T47D (cell line): ENCODE measurements at places on chromosomes 2 and 18.

DNA sequence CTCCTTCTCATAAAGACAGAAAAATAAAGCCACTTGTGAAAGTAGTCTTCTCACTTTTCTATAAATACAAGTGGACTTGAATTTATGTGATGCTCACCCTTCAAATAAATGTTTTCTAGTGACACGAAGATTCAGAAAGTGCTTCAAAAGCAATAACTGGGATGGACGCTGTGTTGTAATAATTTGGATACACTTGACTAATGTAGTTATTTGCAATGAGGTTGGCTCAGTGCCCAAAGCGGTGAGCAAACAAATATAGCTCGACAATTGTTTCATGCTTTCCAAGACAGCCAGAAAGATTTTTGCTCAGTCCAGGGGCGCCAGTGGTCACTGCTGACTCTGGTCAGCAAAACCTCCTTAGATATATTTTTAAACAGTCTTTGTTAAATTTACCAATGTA, 278.6 kb upstream of the KLHL14 start:
- peak; percentile 44 for DNase-seq

GRCh38 chr2:26355038-26355995, 8.7 kb upstream of the ADGRF3 start:
- DNase-seq, result peak; percentile 84

DNA sequence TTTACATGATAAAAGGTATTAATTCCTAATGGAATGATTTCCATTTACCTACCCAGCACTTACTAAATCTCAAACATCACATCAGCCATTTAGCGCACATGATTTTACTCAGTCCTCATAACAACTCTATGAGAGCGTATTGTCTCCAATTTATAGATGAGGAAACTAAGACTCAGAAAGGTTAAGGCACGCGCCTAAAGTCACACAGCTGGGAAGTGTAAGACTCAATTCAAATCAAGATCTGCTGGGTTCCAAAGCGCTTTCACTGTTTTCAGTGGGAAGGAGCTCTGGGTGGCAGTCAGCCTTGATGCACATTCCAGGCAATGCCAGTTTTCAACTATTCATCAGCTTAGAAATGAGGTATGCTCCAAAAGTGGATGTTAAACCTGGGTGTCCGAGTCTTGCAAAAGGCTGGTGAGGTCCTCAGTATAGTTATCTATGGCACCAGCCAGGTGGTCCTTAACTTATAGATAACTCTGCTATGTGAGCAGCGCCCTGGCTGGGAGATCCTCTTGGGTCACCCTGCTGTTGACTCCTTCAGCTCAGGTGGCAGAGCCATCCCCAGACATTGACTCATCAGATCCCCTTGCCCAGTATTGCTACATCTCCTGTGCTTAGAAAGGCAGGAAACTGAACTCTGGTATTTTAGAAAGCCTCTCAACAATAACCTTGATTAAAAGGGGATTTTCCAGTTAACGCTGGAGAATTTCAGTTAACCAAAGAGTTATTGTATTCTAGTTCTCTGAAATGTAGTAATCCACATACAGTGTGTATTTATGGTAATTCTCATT, 47.1 kb downstream of the SLC4A1AP start:
- DNase-seq, result no peak

DNA sequence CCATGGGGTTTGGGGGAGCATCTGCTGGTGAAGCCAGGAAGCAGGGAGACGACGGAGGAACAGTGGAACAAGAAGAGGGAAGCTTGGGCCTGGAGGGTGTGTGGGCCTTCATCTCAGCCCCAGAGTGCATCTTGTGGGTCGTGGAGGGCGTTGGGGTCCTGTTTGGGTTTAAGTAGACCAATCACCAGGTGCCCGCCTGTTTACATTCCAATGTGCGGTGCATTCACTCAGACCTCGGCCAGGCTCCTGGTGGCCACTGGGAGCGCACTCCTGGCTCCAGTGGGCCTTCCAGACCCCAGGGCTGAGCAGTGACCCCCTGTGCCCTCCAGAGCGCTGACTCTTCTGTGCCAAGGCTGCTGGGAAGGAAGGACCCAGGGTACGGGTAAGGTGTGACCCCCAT, 293.7 kb downstream of the NDUFA10 start:
- no peak for DNase-seq

- no peak for DNase-seq
Measured at GRCh38 chr2:220654322-220654721, 917.8 kb downstream of the EPHA4 start.

DNA sequence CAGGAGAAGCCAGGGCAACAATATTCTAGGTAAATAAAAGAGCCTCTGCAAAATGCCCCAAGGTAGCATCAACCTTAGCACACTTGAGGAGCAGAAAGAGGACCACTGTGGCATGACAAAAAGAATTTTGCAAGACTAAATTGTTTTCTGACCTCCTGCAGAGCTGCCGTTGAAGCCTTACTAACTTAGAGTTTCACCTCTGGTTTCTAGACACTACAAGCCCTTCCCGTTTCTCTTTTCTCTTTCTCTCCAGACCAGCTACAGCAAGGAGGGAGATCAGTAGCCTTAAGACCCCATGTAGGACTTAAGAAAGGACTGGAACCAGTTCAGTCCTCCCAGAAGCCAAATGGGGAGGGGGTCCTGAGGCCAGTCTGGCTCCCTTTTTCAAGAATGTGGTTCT, 73.3 kb upstream of the SP3 start:
- no peak for DNase-seq

DNA sequence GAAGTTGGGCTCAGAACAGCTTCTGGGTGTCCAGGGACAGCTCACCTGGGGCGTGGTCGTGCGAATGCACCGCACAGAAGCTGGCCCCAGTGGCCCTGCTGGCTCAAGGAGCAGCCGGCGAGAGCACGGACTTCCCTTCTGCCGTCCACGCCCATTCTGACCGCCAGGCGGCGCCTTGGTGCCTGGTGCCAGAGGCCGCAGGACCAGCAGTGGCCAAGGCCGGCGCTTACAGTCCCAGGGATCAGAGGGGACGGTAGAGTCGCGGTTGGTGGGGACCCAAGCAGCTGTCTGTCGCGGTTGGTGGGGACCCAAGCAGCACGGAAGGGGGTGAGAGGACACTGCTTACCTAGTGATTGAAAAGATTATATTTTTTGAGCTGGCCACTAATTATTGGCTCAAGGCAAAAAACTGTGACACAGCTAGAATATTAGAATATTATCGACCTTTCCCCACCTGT, 25.7 kb downstream of the NPPC start:
- peak; percentile 78 for DNase-seq
